Stimulated activated naive CD8-positive, alpha-beta T cell treated with anti-CD3 and anti-CD28 coated beads, Interleukin-15, Interleukin-2, amounts not matched to agents 100 U/mL and 50 U/mL, for 24 hours (primary cell): ENCODE measurements at places on chromosomes 1 and 21.

DNA sequence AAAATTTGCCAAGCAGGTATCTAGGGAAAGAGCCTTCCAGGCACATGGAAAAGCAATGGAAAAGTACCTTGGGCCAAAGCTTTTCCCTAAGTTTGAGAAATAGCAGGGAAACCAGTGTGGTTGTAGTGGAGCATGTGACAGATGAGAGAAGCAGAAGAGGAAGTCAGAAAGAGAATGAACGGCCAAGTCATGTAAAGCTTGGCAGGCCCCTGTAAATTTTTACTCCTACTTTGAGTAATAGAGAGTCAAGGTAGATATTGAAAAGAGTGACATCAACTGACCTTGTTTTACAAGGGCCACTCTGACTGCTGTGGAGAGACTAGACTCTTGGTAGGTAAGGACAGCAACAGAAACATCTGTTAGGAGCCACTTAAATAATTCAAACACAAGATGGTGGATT lies 180.9 kb upstream of the PRMT6 start:
- no peak for DNase-seq

DNA sequence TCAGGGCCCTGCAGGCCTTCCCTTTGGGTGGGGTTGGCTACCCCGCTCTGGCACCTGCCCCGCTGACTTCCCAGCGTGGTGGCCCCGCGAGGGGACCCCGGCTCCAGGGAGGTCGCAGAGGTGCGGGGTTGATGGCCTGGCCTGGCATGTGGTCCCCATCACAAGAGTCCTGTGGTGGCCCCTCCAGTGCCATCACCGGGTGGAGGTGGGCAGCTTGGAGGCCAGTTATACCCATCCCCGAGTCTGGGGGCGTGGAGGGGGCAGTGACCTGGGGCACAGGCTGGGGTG lies 26.8 kb downstream of the PRMT2 start:
- no peak for DNase-seq

- no peak for DNase-seq
Measured at GRCh38 chr1:38512789-38513188, 346.8 kb downstream of the RRAGC start.

- DNase-seq: no peak
Measured at GRCh38 chr21:44837537-44837936, 19.7 kb upstream of the SUMO3 start.

DNA sequence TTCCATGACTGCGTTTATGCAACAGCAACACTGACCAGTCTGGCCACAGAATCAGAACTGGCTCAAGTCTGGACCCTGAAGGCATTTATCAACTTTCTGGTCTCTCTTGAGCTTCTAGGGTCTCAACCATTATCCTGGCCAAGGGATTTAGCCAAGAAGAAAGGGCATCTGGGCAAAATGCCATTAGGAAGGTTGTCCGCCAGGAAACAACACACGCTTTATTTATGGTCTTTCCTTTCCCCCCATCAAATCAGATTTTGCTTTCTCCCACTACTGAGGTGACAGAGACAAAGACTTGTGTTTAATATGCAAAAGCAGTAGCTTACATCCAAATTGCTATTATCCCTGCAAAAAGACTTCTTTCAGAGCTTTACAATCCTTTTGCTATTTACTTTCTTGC lies 81.6 kb upstream of the PPP2R5A start:
- DNase-seq: no peak
